ENCODE measurements at places on chromosomes 2 and 18. TPM values are rescaled to one million over a fixed set of nuclear protein-coding genes. Genes with fewer than 3 reads are reported as not detected.

IL36G gene
- total RNA-seq, result not detected

GALNT13 gene
- total RNA-seq, result 17.2 TPM

REG3A gene
- not detected for total RNA-seq

C2orf81 gene
- 0.57 TPM for total RNA-seq

PLGLB2 gene
- 1.1 TPM for total RNA-seq

REG1B gene
- not detected for total RNA-seq

TUBB8B gene
- total RNA-seq, result not detected

OTX1 gene
- total RNA-seq, result 0.14 TPM

TEKT4 gene
- total RNA-seq, result not detected

NYAP2 gene
- total RNA-seq, result not detected

MYCN gene
- total RNA-seq, result not detected

ATP6V1B1 gene
- total RNA-seq, result 0.71 TPM

CD226 gene
- total RNA-seq, result 0.85 TPM

KRTCAP3 gene
- 0.18 TPM for total RNA-seq

ZBTB14 gene
- 7.8 TPM for total RNA-seq

CRYGD gene
- not detected for total RNA-seq

UGT1A4 gene
- total RNA-seq, result not detected

CYTIP gene
- total RNA-seq, result not detected

HES6 gene
- 0.92 TPM for total RNA-seq

PDE1A gene
- total RNA-seq, result 42.4 TPM

PTPN4 gene
- total RNA-seq, result 25.0 TPM

PSTPIP2 gene
- total RNA-seq, result 5.7 TPM

CYP27A1 gene
- 17.1 TPM for total RNA-seq

KCNK3 gene
- 0.28 TPM for total RNA-seq

HOXD12 gene
- not detected for total RNA-seq

COBLL1 gene
- total RNA-seq, result 8.0 TPM

CD302 gene
- 6.1 TPM for total RNA-seq

CRYBA2 gene
- not detected for total RNA-seq

ARHGAP15 gene
- 0.09 TPM for total RNA-seq

KCNJ3 gene
- total RNA-seq, result not detected

GAD1 gene
- 0.28 TPM for total RNA-seq

MPV17 gene
- total RNA-seq, result 68.0 TPM

MYO3B gene
- 0.18 TPM for total RNA-seq

IL37 gene
- total RNA-seq, result not detected

GBX2 gene
- total RNA-seq, result not detected

PDE11A gene
- under 0.01 TPM for total RNA-seq

CCDC121 gene
- total RNA-seq, result 1.3 TPM

CXCR1 gene
- total RNA-seq, result not detected

EML6 gene
- total RNA-seq, result 1.8 TPM

APOB gene
- total RNA-seq, result under 0.01 TPM

LAPTM4A gene
- 214 TPM for total RNA-seq

CCNT2 gene
- total RNA-seq, result 21.9 TPM

IL36A gene
- total RNA-seq, result not detected

DLGAP1 gene
- 0.14 TPM for total RNA-seq

AOX1 gene
- 23.2 TPM for total RNA-seq

LIMS3 gene
- total RNA-seq, result 5.2 TPM

GNLY gene
- total RNA-seq, result not detected

CPLX4 gene
- not detected for total RNA-seq

CCDC150 gene
- total RNA-seq, result 1.9 TPM

ITGB6 gene
- total RNA-seq, result not detected

CYB5A gene
- total RNA-seq, result 154 TPM

FTCDNL1 gene
- 1.00 TPM for total RNA-seq

MYO5B gene
- 0.18 TPM for total RNA-seq

Measured in smooth muscle cell of bladder (primary cell).